ENCODE measurements at places on chromosomes 2 and 18.

DNA sequence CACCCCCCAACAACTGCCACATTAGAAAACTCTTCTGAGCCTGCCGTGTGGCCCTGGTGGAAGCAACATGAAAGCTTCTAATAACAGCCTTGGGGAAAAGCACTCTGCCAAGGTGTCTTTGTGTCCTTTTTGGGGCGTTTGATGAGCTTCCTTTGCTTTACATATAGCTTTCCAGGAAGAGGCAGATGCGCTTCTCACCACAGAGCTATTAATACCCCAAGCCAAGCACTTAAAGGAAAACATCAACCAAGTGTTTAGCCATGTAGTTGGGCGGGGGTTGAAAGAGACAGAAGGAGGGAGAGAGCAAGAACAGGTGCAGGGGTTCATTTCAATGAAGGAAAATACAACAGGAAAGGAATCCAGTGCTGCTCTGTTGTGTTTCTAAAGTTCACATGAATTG, 176.1 kb downstream of the VAPA start:
- DNase-seq = no peak

- DNase-seq = no peak
Observed at GRCh38 chr2:175621821-175622220, 380.2 kb downstream of the LNPK start.

DNA sequence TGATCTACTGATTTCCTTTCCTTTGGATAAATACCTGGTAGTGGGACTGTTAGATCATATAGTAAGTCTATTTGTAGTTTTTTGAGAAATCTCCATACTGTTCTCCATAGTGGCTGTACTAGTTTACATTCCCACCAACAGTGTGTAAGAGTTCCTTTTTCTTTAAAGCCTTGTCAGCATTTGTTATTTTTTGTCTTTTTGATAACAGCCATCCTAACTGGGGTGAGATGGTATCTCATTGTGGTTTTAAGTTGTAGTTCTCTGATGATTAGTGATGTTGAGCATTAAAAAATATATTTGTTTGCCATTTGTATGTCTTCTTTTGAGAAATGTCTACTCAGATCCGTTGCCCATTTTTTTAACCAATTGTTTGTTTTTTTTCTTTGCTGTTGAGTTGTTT, 33.9 kb upstream of the EPG5 start:
- no peak for DNase-seq

- DNase-seq = no peak
Observed at GRCh38 chr18:8324343-8325065, 284.7 kb upstream of the RAB12 start.

DNA sequence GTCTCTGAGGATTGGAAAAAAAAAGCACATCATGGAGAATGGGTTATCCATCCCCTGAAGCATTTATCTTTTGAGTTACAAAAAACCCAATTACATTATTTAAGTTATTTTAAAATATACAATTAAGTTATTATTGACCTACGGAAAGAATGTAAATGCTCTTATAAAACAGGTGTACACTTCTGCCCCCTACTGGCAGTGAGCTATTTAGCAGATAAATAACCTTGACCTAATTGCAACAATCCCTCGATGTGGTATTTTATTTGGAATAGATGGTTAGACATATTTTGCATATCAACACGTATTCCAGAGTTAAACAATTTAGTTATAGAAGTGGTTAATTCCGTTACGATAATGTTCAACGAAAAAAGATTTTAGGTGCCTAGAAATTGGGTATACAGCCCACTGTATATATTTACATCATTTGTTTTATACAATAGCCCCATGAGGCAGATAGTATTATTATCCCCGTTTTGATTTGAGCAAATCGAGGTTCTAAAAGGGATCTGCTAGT, 9.1 kb upstream of the DAW1 start:
- peak; percentile 79 for DNase-seq

DNA sequence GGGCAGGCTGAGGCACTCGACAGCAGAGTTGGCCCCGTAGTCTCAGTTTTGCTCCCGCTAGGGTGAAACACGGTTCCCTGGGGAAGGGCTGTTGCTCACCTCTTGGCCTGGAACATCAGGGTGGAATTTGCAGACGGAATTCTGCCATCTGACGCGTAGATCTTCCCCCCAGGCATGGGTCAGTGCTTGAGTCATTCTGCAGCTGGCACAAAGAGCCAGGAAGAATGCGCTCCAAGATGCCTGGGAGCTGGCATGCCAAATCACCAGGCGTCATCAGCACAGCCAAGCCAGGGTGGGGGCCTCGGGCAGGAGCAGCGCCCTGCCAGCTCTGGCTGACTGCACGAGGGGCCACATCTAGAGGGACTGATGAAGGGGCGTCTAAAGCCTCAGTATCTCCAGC, 42.7 kb downstream of the ODC1 start:
- no peak for DNase-seq

- DNase-seq = no peak
Observed at GRCh38 chr2:65159906-65160305, 30.0 kb upstream of the RAB1A start.

- DNase-seq = no peak
Observed at GRCh38 chr2:128562471-128563347, 244.0 kb upstream of the HS6ST1 start.

- no peak for DNase-seq
Observed at GRCh38 chr2:157159221-157159934, 98.1 kb upstream of the GALNT5 start.

GRCh38 chr2:4354164-4354563, 650.8 kb downstream of the DCDC2C start:
- peak; percentile 17 for DNase-seq

GRCh38 chr2:88735853-88736252, 44.4 kb downstream of the RPIA start:
- no peak for DNase-seq

GRCh38 chr2:17317439-17317976, 200.7 kb downstream of the RAD51AP2 start:
- no peak for DNase-seq

DNA sequence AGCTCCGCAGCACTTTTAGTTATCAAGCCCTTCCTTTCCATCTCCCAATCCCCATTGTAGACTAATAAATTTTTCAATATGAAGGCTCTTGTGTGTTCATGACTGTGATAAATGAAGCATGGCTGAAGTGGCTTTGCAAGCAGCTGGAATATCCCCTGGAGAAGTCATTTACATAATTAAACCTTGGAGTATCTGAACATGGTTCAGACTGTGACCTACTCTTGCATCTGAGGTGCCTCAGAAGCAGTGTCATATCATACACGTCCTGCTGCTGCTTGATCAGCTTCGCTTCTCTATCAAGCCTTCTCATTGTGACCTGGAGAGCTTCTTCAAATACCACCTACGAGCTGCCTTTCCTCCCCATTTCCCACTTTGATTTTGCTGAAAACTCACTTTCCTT, 48.4 kb upstream of the ZNF397 start:
- DNase-seq = no peak

DNA sequence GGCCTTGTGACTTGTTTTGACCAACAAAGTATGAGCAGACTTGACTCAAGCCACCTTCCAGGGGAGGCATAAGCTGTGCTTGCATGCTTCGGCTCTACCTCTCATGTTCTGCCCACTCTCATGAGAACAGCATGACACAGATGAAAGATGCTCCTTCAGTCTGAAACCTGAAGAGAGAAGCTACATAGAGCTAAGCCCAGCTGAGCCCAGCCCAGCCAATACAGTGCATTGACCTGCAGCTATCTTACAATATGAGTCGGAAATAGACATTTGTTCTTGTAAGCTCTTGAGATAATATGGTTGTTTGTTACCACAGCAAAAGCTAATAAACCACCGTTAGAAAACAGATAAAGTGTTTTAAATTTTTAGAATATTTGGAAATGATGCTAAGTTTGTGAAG, 426.7 kb upstream of the PKDCC start:
- DNase-seq = no peak

- no peak for DNase-seq
Observed at GRCh38 chr2:177295484-177295883, 31.0 kb upstream of the NFE2L2 start.

DNA sequence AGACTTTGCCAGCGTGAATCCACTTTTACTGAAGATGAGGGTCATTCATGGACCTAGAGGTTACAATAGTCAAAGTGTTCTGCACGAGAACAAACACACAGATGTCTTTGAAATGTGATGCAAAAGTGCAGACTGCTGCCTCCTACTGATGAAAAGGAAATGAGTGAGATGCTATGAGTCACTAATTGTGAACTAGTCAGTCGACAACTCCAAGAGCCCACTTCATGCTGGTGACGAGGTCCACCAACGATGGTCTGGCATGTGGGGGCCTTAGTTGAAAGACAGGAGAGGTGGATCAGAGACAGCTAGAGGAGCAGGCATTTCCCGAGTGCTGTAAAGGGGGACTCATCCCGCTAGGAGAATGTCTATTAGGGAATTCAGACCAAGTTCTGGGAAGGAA, 17.1 kb upstream of the ZNF236 start:
- DNase-seq = no peak

- no peak for DNase-seq
Observed at GRCh38 chr2:241344925-241345651, 11.0 kb upstream of the FARP2 start.

- no peak for DNase-seq
Observed at GRCh38 chr2:85503168-85503850, 35.7 kb upstream of the MAT2A start.

DNA sequence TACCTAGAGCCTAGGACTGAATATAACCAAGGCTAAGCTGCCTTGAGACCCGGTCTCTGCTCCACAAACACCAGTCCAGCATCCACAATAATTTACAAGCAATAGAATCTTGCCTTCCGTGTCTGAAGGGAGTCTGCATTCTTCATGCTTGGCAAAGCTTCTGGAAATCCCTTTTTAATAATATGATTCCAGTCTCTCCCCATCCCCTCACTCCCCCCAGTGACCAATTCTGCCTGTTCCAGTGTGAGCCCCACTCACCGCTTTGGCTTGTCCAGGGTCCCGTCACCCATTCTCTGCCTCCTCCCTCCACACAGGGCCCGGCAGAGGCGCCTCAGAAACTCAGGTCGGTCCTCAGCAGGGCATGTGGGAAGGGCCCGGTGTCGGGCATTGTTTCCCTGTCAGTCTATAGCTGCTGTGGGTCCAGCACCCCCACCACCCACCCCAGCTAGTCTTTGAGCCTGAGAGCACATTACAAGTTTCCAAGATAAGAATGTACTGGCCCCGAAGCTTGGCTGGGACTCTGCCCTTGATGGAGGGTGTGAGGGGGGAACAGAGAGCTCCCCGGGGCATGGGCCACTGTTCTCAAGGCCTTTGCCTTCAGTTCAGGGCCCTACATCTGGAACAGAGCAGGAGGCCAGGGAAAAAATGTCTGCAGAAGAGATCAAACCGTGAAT, 129.7 kb upstream of the MYCN start:
- no peak for DNase-seq

- DNase-seq = no peak
Observed at GRCh38 chr2:166413255-166413654, 37.5 kb upstream of the SCN9A start.

DNA sequence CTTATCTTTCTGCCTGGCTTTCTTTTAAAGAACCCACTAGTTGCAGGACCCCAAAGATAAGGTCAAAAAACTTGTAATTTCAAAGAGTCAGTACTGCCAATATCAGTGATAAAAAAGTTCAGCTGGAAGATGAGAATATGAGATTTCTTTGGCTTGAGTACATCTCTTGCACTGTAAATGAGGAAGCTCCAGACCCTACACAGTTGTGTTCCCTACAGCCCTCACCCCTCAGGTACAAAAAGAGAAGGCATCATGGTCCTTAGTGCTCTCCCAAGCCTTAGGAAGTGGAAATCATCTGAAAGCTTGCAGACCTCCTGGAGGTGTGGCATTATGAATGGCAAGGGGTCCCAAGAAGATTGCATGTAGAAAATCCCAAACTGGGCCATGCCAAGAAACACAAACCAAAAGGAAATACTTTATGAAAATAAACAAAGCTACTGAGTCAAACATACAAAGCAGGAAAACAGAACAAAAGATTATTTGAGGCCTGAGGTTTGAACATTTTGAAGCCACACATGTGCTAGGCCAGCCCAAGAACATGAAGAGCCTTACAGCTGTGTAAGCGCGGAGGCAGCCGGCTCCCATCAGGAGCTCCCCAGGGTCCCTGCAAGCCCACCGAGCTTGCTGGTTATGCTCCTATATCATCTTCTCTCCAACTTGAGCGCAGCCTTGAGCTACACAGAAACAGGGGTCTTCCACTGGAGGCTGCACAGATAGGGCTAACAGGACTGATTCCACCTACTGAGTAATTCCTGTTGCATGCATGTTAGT, 217.0 kb downstream of the OSR1 start:
- DNase-seq = peak; percentile 28

- no peak for DNase-seq
Observed at GRCh38 chr2:238336151-238336550, 15.8 kb downstream of the TRAF3IP1 start.

DNA sequence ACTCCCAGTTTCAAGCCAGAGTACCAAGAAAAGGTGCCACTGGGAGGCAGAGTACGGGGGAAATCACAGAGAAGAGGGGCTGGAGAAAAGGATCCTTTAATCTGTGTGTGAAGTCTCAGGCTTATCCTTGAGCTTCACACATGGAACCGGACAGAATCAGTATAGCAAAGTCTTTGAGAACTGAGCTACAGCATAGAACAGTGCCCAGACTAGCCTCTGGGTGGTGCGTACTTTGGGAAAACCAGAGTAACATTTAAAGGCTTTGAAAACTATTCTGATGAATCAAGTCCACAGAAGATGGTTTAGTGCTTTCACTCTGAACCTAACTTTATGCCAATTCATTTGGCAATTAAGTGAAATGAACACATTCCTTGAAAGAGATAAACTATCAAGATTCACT, 83.1 kb downstream of the BABAM2 start:
- DNase-seq = no peak

- DNase-seq = no peak
Observed at GRCh38 chr2:101476605-101477208, 1.8 kb upstream of the RFX8 start.

- DNase-seq = no peak
Observed at GRCh38 chr2:237217995-237218616, 132.4 kb downstream of the COPS8 start.

- DNase-seq = no peak
Observed at GRCh38 chr2:144407262-144407661, 112.7 kb downstream of the ZEB2 start.

- no peak for DNase-seq
Observed at GRCh38 chr2:160635488-160635887, 141.9 kb upstream of the RBMS1 start.

DNA sequence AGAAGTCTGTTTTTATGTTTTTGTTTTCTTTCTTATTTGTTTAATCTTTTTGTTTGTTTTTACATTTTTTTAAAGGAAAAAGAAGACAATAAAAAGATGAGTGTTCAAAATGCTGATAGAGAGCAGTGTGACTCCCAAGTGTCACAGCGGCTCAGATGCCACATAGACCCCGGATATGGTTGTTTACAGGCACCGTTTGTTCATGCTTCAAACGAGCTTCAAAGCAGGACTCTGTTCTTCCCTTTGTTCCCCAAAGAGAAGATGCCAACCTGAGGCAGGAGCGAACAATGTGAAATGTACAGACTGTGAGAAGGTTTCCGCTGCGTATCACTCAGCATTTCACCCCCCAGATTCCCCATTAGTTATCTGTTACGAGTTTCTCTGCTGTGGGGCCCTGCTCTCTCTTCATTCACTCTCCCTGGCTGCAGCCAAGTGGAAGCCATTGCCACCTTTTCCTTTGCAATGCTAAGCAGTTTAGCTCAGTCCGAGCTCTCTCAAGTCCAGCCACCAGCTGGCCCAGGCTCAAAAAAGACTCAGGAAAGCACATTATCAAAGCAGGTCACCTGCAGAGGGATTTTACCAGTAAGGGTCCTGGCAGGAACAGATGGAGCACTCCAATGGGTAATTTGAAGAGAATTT, 36.4 kb upstream of the PHLPP1 start:
- no peak for DNase-seq

GRCh38 chr2:237697586-237698357, 70.4 kb downstream of the LRRFIP1 start:
- peak; percentile 52 for DNase-seq
